Amniotic stem cell (primary cell): ENCODE measurements at places on chromosomes 16 and 17.
A peak's percentile ranks its signal among the peaks of the same experiment; 100 is the strongest.

- no peak for DNase-seq
These were observed 10.2 kb downstream of the MYO19 start for GRCh38 chr17:36524428-36524876.

DNA sequence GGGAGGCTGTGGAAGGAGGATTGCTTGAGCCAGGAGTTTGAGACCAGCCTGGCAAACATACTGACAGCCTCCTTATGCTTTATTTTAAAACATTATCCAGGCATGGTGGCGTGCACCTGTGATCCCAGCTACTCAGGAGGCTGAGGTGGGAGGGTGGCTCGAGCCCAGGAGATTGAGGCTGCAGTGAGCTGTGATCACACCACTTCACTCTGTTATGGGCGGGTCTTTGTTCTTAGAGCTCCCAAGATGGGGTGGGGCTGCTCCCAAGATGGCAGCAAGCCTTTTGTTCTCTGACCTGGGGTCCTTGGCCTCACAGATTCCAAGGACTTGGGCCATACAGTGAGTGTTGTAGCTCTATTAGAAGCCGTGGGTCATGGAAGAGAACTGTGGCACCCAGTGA lies 26.1 kb upstream of the ST6GALNAC2 start:
- no peak for DNase-seq

DNA sequence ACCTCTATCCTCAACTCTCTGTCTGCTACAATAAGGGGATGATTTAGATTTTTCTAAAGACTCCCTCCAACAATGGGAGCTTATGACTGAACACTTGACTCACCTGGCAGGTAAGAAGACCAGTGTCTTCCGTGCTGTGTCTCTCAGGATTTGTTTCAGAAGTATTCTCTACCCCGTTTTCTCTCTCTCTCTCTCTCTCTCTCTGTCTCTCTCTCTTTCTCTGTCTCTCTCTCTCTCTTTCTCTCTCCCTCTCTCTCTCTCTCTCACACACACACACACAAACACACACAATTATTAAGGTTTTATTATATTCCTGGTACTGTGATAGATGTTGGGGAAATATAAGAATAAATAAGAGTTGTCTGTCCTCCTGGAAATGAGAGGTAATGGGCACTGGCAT lies 263.9 kb downstream of the TOX3 start:
- no peak for DNase-seq

- DNase-seq: no peak
These were observed 3.1 kb upstream of the C16orf74 start for GRCh38 chr16:85753976-85754375.

- DNase-seq: no peak
These were observed 90.5 kb upstream of the HSBP1 start for GRCh38 chr16:83717308-83717707.

GRCh38 chr16:50526249-50526648 lies 21.9 kb upstream of the NKD1 start:
- no peak for DNase-seq

DNA sequence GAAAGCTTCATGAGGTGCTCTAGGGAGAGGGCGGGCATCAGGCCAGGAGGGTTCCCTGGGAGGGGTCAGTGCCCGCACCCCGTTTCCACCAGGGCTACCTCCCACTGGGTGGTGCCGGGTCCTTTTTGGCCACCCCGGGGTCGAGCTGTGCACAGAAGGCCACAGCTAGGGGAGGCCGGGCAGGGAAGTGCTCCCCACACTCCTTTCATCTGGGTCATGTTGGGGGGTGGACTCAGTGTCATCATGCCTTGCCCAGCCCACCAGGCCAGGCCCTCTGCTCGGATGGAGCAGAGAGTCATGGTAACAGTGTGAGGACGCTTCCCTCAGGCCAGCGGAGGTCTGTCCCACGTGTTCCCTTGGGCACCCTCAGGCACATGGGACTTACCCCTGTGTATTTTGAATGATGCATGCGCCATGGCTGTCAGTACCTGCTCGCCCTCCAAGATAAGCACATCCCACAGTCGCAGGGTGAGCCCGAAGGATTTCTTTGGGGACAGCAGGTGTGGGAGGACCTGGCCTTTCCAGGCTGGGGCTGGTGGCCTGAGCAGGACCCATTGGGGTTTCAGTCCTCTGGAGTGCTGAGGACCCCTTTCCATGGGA lies 46.4 kb downstream of the TNFRSF13B start:
- no peak for DNase-seq

DNA sequence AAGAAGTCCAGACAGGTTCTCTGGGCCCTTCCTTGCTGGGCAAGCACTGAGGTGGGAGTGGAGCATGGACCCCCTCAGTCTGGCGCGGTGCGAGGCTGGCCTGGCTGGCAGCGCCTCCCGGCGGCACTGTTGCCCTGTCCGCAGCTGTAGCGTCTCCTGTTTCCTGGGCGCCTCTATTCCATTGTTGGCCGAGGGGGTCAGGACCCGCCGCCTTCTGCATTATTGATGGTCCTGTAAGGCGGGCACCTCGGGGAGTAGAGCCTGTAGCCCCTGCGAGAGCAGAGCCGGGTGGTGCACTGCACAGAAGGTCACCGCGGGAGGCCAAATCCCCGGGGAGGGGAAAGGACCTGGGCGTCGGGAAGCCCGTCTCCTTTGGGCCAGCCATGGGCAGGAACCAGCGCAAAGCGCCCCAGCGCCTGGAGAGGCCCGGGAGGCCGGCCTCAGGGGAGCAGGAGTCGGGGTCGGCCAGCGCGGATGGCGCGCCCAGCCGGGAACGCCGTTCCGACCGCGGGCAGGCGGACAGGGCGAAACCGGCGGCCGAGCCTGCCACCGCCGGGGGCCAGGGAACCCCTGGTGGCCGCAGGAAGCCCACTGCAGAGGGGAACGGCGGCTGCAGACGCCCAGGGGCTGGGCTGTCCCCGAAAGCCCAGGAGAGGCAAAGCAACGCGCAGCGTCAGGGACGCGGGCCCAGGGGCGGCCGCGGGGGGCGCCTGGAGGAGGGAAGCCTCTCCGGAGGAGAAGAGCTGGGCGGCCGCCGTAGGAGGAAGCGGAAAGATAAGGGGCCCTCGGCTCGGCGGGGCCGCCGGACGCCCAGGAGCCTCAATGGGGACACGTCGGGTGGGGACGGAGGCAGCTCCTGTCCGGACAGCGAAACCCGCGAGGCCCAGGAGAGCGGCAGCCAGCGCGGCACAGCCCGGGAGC lies at the start of gene MYO15B:
MYO15B (plus strand) TSS at position 126 of the 921 bp plus-strand sequence; CDS start at position 384, 258 bp downstream.
- no peak for DNase-seq

GRCh38 chr16:3087243-3088235 lies 11.6 kb downstream of the ZSCAN10 start:
- no peak for DNase-seq

DNA sequence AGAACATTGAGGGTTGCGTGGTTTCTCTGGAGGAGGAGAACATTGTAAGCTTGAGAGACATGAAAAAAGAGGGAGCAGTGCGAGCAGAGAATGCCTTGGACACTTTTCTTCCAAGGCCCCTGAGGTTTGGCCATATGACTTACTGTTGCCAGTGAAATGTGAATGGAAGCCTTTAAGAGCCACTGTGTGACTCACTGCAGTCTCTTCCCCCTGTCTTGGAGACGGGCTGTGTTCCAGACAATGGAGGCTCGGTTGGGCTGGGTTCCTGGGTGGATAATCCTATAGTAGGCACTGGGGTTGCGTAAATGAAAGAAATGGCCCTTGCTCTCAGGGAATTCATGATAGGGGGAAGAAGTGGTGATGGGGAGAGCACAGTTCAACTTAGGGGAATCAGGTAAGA lies 75.5 kb downstream of the SHISA9 start:
- no peak for DNase-seq

GRCh38 chr16:491220-491919 lies 36.1 kb upstream of the CAPN15 start:
- DNase-seq: no peak

- DNase-seq: no peak
These were observed 1.7 kb downstream of the RABEP1 start for GRCh38 chr17:5283571-5284315.

GRCh38 chr16:19374402-19374801 lies 43.3 kb upstream of the TMC5 start:
- DNase-seq: no peak

GRCh38 chr17:17919169-17920107 lies 52.8 kb downstream of the TOM1L2 start:
- peak; percentile 47 for DNase-seq

- DNase-seq: no peak
These were observed 86.9 kb downstream of the FOXL1 start for GRCh38 chr16:86665319-86665675.

DNA sequence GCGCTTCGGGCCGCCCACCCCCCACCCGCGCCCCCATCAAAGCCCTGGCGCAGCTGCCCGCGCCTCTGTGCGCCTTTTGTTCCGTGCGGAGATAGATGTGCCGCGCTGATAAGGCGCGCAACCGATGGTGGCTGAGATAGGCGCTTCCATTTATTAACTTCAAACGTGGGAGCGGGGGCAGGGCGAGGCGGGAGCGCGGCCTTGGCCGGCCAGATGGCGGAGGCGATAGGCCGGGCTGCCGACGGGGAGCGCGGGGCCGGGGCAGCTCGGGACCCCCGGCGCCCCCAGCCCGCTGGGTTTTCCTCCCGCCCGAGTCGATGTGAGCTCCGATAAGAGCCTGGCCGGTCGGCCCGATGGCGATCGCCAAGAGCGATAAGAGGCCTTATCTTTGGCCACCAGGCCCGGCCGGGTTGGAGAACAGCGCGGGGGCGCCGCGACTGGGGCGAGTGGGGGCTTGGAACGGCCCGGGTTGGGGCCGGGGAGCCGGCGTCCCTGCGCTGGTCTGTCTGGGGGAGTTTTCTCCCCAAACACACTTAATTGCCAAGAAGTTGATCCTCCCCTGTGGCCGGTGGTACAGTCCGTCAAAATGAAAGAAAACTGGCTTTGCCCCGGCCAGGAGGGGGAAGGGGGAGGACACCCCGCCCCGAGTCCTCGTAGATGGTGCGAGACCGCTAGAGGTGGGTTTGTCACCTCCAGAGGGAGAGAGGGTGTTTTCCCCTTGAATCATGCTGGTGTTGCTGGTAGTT lies 2.7 kb downstream of the ZFPM1 start:
- no peak for DNase-seq

DNA sequence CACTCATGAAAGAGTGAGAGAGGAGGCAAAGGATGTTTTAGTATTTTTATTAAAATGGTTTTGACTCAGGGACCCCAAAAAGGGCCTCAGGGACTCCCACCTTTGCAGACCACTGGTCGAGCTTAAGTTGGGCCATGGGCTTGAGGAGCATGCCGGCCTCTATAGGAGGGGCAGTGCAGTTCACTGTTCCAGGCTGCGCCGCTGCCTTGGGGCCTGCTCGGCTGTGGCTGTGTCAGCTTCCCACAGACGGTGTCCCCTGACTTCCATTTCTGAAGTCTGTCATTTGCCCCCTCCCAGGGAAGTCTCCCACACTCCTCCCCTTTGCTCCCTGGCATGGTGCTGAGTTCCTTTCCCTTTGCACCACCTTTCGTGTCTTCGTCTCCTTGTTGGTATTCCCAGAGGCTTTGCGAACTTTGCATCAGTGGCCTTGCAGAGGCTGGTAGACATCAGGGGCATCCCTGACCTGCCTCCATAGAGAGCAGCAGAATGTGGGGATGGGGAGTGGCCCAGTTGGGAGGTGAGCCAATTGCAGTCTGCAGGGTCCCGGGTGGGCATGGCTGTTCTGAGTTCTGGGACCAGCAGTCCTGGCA lies 17.1 kb downstream of the MPRIP start:
- no peak for DNase-seq
